Globus pallidus (tissue), 1 donor: ENCODE measurements at places on chromosomes 1 and 21.

DNA sequence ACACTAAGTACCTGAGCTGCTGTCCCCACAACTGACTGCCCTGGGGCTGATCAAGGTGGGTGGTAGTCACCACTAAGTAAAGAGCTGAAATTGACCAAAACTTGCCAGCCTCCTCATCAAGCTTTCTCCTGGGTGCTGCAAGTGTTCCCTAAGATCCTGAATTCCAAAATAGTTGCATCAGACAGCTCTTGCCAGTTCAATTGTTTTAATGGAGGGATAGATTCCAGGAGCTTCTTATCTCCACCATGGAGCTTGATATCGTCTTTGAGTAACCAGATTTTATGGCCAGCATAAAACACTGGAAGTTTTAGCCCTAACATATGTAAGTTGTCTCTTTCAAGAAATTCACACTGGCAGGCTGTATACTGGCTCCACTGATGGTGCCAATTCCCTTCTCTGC, 90.3 kb downstream of the NID1 start:
- DNase-seq, result no peak

DNA sequence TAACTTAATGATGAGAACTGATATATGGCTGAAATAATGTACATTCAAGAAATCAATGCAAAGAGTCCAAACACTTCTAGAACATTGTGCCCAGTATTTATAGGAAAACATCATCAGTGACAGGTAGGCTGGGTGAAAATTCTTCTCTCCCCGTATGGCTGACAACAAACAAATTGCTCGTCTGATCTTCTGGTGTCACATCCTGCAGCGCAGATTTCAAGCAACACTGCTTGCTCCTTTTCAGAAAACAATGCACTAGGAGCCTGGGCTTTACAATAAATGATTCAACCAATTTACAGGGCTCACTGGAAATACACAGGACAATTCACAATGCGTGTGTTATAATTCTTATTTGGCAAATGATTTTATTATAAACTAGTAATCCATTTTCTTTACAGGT, 185.3 kb downstream of the RERE start:
- peak; percentile 71 for DNase-seq

GRCh38 chr1:154466206-154466605, 35.8 kb upstream of the TDRD10 start:
- no peak for DNase-seq

GRCh38 chr1:204684571-204685235, 835 bp downstream of the LRRN2 start:
- no peak for DNase-seq

GRCh38 chr1:47351305-47351704, 17.7 kb downstream of the CMPK1 start:
- no peak for DNase-seq

- DNase-seq, result no peak
These were observed 23.2 kb downstream of the SLC44A5 start for GRCh38 chr1:75587692-75588091.

DNA sequence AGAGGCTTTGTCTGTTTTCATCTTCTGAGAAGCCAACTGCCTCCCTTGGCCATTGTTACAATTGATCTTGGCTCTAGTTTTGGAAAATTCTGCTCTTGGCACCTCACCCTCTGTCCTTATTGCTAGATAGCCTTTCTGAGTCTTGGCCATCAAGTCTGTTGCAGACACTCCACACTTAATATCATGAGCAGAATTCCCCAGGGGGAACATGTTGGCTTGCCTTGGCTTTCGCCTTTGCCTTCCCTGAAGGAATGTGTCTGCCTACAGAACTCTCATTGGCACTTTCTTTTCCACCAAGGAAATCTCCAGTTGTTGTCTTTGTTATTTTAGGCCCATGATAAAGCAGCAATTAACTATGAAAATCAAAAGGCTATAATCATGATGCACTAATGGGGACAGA, 42.7 kb upstream of the LDLRAP1 start:
- DNase-seq, result no peak

- peak; percentile 77 for DNase-seq
These were observed 27.6 kb downstream of the NIPAL3 start for GRCh38 chr1:24443241-24443656.

DNA sequence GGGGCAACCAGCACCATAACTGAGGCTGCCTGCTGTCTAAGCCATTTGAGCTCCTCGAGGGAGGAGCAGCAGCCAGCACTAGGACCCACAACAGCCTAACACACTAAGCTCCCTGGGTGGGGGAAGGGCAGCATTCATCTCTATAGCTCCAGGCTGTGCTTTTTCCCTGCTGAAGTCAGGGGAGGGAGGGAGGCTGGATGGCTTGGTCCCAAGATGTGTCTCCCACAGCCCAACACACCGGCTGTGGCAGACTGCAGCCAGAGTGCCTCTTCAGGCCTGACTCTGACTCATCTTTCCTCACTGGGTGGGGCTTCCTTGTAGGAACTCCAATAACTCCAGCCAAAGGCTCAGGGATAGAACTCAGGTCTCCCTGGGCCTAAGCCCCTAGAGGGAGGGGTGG, 296.3 kb downstream of the PRDM2 start:
- DNase-seq, result no peak

GRCh38 chr1:218474128-218474527, 129.0 kb downstream of the TGFB2 start:
- no peak for DNase-seq

DNA sequence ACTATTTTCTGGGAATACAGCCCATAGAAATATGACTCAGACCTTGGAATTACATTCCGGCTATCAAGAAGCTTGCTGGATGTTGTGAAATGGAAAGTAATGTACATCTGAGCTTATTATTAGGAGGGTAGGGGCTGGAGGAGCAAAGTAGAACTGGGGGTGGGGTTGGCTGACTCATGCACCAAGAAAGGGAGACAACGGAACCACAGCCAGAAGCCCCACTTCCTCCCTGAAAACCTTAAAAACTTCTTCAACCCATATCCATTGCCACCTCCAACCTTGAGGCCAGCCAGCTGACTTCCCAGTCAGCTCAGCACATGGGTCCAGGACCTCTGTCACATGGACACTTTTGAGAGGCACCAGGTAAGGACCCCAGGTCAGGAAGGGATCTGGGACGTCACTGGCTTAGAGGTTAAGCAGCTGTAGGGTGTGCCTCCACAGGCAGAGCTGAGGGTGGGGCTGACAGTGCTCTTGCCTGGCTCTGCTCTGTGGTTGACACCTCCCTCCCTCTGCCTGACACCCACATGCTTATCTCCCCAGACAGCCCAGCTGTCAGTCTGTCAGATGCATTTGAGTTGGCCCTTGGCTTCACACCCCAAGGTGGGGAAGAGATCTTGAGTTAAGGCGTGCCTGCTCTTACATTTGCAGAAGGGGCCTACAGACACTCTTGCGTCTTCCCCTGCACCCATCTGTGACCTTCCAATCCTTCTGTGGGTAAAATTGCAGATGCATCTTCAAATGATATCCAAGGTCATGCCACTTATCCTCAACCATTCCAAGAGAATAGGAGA, 5.7 kb upstream of the ZNF683 start:
- no peak for DNase-seq

DNA sequence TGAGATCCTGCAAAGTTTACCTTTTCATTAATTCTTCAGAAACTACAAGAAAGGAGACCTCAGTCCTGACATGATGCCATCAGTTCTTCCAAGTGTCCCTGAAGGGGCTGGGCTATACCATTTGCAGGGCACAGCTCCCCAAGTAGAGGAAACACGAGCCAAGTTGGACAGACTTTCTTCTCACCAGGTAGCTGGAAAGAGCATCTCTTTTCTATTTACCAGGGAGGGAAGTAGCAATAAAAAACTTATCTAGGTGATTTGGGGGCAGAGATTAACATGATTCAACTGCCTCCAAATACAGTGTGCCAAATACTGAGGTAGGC, 103.9 kb upstream of the KCND3 start:
- DNase-seq, result no peak

DNA sequence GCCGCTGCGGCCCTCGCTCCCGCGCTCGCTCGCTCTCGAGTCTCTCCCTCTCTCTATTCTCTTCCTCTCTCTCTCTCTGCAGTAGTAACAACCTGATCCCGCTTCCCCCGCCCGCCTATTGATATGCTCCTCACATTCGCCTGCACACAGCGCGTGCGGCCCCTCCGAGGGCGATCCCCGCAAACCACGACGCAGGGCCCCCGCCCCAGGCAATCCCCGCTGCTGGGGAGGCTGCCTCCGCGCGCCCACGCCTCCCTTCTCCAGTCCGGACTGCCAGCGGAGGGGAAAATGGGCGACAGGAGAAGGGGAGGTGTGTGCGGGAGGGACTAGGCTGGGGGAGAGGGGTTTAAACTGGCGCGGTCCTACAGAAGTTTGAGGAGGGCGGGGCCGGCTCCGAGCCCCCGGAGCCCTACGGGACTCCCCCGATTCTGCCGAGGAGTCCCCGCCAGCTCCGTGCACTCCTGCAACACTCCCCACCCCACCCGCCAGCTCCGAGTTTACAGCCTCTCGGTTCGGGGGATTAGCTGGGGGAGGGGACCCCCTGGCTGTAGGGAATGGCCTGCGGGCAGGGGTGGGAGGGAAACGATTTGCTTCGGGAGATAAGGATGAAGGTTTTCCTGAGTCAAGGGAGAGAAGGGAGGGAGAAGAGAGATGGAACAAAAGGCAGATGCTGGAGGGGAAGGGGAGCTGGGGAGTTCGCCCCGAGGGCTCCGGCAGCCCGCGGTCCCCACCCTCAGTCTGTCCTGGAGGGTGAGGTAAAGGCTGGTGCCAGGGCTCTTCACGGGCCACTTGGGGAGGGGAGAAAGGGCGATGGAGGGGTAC, 66.6 kb downstream of the SYT2 start:
- no peak for DNase-seq

DNA sequence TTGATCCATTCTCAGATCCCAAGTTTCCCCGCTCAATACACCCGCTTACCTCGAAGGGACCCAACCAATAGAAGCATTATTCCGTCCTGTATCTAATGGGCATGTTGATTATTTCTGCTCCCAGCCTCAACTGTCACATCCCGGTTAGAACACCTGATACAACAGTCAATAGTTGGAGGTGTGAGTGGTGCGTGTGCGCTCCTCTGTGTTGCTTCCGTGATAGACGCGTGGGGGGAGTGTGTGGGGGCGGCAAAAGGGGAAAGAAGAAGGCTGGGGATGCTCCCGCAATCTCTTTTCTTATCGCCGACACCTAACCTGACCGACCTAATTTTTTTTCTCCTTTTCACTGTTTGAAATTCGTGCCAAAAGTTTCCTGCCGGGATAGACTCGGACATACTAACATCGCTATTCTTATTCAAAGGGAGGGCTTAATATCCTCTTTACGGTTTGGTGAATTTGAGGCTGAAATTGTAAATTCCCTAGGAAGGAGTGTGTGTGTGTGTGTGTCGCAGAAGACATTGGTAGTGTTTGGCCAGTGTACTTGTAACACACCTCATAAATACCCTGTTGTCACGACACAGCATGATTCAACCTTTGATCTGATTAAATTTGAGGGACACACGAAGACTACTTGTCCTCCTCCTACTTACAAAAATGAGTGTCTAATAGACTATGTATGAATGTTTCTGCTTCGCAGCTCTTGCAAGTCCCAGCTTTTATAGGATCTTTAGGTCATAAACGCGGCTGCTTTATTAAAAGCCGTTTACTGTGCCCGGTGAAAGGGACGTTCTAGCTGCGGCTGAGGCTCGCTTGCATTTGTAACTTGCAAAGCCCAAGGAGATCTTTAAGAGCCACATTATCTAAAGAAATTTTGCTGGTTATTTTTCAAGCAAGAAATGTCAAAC, 1.5 kb upstream of the PROX1 start:
- peak; percentile 27 for DNase-seq

- DNase-seq, result no peak
These were observed 989.0 kb downstream of the PLA2G4A start for GRCh38 chr1:187817782-187818181.

DNA sequence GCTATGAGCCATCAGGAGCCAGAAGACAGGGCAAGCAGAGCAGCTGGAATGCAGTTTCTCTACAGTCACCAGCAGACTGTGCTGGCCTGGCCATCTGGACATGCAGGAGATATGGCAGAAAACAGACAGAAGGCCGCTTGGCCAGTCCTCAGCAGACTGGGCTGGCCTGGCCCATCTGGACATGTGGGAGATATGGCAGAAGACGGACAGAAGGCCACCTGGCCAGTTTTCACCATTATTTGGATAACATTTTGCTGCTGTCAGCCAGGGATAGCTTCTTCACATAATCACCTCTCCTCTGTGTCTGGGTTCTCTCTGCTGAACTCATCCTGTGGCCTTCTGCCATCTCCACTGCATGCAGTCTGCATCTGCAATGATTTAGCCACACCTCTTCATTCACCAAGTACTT, 25.0 kb upstream of the CACYBP start:
- no peak for DNase-seq

GRCh38 chr1:89739013-89739843, 81.6 kb upstream of the LRRC8D start:
- no peak for DNase-seq

DNA sequence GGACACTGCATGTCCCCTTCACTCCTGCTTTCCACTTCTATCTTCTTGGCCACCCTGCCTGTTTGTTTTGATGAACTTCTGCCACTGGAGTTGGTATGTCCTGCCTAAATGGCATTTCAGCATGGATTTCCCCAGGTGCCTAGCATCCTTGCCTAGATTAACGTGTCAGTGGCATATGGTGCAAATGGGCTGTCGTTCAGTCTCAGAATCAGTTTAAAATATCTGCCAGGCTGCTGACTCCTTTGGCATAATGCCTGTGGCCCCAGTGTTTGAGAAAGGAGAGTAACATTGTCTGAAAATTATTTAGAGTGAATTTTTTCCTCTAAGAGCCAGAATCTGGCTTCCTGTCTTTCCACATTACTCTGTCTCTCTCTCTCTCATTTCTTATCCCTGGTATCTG, 64.9 kb upstream of the BARHL2 start:
- no peak for DNase-seq

DNA sequence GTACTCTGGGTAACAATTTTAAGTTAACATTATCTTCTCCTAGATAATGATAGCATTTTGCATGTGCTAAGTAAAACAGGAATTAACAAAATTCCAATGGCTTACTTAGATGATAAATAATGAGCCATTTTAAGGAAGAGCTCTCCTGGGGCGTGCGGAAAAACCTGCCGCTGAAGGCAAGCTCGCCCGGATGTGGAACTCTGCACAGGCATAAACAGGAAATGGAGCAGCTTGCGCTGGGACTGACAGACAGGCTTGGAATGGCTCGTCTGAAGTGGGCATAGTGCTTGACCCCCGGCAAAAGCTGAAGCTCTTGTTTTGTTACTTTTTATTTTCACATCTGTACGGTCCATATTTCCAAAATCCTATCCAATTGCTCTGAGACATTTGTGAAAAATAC, 169.2 kb downstream of the ZNF281 start:
- DNase-seq, result no peak

DNA sequence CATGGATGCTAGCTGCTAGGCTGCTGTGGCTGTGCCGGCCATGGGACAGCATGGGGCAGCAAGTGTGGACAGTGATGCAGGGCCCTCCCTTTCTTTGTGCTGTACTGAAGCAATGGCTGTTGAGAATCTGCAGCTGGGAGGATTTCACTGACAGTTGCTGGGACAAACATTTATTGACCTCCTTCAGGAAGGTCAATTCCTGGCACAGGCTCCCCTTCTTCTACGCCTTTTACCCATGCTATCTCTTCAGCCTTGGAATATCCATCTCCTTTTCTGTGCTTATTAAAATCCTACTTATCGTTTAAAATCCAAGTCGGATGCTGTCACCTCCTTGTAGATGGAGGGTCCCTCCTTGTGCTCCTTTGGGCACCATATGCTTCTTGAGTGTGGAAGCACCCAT, 213.1 kb upstream of the USP24 start:
- no peak for DNase-seq
